NCI-H1417 treated with DMSO at 0.1 percent for 48 hours (cell line): ENCODE measurements at places on chromosomes 6 and 20.

DNA sequence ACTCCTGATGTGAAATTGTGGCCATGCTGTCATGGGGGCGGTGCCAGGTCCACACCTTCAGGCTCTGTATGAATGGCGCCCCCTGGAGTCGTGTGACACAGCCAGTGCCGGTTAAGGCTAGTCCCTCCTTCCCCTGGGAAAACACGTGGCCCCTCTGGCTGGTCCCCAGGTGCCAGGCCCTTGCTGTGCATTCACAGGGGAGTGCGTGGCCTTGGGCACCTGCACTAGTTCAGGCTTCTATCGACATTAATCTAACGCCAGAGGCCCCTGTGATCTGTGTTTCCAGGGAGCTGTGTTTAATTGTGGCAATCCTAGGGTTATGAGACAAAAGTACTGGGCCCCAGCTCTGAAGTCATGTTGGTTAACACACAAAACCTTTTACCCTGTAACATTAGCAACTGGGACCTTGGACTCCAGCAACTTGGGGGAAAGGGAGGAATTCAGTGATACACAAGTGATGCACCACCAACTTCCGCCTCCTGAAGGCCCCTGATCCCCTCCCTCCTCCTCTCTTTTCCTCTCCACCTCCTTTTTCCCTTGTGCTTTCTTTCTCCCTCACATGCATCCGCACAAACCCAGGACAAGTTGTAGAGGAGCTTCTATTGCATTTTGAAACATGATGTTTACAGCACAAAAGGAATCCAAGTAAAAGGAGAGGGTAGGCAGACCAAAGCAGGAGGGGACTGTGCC lies 74.0 kb downstream of the SSR1 start:
- DNase-seq: peak; percentile 7

- DNase-seq: no peak
Measured at GRCh38 chr6:39250507-39250906, 21.2 kb upstream of the KCNK5 start.

DNA sequence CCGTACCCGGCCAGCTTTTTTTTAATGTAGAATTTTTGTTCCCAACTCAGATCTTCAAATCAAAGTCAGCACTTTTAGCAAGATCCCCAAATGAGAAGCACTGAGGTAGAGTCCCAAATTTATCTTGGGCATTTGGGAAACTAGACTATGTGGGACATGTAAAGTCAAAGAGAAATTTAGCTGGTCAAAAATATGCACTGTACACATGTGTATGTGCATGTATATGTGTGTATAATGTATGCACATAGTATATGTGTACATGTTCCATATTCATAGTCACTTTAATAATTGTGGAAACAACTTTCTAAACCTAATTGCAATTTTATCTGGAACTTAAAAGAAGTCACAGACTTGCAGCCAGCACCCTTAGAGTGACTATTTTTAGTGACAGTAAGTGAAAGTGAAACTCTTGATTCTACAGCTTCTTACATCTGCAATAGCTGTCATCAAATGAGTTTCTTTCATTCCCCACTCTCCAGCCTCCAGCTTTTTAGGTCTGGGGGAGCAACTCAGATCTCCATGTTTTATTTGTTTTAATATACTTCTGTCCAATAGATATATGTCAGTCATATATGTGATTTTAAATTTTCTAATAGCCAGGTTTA lies 53.6 kb downstream of the CDC40 start:
- DNase-seq: no peak

DNA sequence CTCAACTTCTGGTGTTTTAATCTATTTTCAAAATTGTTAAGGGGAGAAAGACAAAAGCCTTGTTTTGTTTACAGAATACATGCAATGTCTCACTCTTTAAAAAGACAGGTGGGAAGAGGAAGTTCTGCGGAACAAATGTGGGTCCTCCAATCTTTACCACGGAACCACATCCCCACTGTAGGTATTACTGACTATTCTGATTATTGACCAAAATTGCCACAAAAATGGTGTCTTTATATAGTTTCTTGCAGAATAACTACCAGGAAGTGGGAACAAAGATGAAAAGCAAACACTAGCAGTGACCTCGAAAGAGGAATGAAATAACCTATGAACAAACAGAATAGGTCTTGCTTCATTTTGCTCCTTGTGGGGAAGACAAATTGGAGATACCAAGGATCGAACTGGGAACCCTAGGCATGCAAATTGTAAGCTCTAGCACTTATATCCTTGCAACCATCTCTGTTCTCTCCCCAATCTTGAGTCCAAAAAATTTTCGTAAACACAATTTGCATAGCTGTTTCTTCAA lies 106.7 kb downstream of the GPX5 start:
- DNase-seq: no peak

DNA sequence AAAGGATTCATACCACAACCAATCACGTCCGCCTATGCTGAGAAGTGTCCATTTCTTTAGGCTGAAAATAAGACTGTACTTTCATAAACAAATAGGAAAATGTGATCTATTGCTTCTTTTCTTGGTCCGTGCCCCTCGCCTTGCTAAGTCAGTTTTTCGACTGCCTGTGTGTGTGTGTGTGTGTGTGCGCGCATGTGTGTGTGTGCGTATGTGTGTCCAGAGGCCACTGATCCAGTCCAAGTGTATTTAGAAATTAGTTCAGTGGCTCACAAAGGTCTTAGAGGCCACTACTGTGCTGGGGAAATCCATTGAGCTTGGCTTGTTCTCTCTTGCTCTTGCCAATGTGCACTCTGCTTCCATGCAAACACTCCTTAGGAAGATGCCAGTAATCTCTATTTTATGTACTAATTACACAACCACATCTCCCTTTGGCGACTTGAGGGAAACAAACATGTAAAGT lies 50.5 kb downstream of the SLC22A23 start:
- no peak for DNase-seq

DNA sequence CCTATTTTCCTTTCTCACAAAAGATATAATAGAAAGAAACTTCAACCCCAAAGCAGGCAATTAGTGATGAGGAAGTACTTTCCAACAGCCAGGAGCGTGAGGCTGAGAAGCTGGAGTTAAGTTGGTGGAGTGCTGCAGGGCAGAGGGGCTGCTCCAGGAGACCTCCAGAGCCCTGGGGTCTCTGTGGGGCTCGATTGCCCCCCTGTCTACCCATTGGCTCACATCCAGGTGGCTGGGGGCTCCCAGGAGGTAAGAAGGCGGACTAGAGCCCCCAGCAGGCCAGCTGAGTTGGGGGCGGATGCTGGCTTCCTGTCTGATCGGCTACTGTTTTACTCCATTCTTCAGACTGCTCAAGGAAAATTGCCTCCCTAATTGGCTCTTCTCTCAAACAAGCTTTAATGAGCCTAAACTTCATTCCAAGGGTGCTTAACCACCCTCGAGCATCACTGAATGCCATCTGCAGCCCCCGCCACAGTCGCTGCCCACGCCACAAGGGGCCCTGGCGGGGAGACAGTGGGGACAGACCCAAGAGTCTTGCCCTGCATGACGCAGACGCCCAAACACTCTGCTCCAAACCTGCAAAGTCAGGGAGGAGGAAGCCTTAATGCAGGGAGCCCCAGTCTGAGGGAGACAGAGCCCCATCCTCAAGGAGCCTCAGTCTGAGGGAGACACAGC lies 78.6 kb downstream of the MDGA1 start:
- no peak for DNase-seq

- DNase-seq: no peak
Measured at GRCh38 chr6:16180696-16181438, 52.0 kb downstream of the MYLIP start.

- no peak for DNase-seq
Measured at GRCh38 chr20:58832457-58832856, 18.2 kb downstream of the GNAS-AS1 start.

- no peak for DNase-seq
Measured at GRCh38 chr20:45949542-45950329, 15.3 kb downstream of the PCIF1 start.

- DNase-seq: no peak
Measured at GRCh38 chr20:43538878-43539700, 19.7 kb upstream of the SGK2 start.

- DNase-seq: no peak
Measured at GRCh38 chr6:147776631-147777213, 268.2 kb downstream of the SAMD5 start.

GRCh38 chr20:1035466-1035865 lies 33.4 kb upstream of the RSPO4 start:
- DNase-seq: no peak

GRCh38 chr20:35101620-35102019 lies 9.0 kb upstream of the TRPC4AP start:
- no peak for DNase-seq

GRCh38 chr6:110064744-110065524 lies 86.8 kb downstream of the GPR6 start:
- DNase-seq: no peak

GRCh38 chr6:41459738-41460137 lies 86.4 kb upstream of the FOXP4 start:
- DNase-seq: no peak

- DNase-seq: no peak
Measured at GRCh38 chr20:58824843-58825242, 25.9 kb downstream of the GNAS-AS1 start.

GRCh38 chr20:60935971-60936370 lies 316.1 kb upstream of the CDH4 start:
- no peak for DNase-seq

DNA sequence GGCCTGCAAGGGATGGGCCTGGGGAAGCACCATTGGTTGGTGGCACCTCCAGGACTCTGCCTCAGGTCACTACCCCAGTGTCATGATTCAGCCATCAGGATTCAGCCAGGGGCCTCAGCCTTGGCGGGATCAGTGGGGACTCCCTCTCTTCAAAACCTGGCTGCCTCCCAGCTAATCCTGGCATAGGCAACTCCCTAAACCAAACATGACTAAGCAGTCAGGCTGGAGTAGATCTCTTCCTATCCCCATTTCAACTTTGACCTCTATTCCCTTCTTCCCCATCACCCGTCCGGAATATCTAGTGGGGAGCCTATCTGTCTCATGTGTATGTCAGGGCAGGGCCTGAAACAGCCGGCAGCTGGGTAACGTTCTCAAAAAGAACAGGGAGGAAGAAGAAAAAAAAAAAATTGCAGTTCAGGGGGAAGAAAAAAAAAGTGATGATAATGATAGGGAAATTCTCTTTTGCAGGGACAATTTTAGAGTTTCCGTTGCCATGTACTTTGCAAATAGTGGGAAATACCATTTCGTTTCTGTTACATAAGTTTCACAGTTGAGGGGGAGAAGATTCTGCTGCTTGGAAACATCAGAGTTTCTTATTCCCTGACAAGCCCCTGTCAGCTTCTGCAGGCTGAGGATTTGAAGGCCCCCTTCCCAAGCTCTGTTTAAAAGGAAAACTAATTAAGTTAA lies 4.1 kb upstream of the PREX1 start:
- DNase-seq: no peak

- no peak for DNase-seq
Measured at GRCh38 chr6:77707603-77708002, 54.8 kb downstream of the MEI4 start.

- no peak for DNase-seq
Measured at GRCh38 chr6:81894306-81894705, 141.8 kb upstream of the TENT5A start.

DNA sequence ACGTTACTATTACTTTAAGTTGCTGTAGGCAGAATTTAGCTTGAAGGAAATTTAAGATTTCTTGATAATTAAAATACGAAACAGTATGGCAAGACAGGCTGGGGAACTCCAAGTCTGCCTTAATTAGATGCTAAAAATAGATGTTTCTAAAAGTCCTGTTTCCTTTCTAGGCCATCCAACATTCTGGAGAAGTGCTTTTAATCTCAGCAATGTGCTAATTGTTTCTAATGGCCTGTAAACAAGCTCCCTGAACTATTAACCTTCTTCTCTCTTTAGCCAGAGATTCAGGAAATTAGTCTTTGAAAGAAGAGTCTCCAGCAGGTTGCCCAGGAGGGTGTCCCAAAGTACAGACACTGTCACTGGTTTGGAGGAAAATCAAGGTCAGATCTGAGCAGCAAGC lies 677.3 kb upstream of the AGPAT4 start:
- DNase-seq: no peak

- no peak for DNase-seq
Measured at GRCh38 chr6:35728683-35729678, 7.9 kb upstream of the ARMC12 start.

DNA sequence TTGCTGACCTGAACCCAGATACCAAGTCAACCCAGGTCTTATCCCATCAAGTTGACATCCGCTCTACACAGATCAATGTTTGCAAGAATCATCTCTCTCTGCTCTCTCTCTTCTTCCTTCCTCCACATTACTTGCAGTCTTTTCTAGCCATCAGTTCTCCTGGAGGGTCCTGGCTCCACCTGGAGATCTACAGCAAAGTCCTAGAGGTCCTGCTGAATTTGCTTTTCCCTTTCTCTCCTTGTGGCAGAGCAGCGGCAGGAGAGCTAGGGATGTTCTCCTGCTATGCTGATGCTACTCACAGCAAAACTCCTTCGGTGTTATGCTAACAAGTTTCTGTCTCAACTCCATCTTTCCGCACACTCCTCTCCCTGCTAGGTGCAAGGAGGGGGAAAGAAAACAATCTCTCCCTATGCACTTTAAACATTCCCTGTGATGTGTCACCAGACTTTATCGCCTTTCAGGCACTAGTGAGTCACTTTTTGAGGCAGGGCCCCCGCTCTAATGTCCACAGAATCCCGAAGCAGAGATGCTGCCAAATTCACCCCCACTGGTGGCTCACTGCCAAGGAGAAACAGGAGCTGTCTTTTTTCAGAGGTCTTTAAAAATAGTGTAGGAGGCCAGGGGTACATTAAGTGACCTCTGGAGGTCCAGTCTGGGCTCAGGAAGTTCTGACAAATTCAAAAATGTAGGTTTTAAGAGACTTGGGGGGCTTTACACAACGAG lies 62.6 kb downstream of the FAM50B start:
- no peak for DNase-seq

DNA sequence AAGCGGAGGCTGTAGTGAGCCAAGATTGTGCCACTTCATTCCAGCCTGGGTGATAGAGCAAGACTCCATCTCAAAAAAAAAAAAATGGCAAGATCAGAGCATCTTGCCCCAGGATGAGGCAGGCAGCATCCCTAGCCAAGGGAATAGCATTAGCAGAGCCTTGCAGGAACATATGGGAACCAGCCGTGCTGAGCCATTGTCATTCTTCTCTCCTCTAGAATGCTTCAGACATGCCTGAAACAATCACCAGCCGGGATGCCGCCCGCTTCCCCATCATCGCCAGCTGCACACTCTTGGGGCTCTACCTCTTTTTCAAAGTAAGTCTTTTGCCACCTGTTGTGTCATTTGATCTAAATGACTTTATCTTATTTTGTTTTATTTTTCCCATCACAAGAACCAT lies 13.0 kb downstream of the HM13 start:
- DNase-seq: no peak

- no peak for DNase-seq
Measured at GRCh38 chr6:36929152-36929551, 25.4 kb upstream of the PI16 start.
